ENCODE measurements at places on chromosomes 5 and 9. TPM values are rescaled to one million over a fixed set of nuclear protein-coding genes. Genes with fewer than 3 reads are reported as not detected.

The GABRA1 gene
- total RNA-seq = not detected

The CKMT2 gene
- not detected for total RNA-seq

- DNase-seq = no peak
Observed at GRCh38 chr9:29126783-29127182, 1553.5 kb upstream of the C9orf72 start.

GRCh38 chr5:39584927-39585326, 160.1 kb upstream of the DAB2 start:
- DNase-seq = no peak

DNA sequence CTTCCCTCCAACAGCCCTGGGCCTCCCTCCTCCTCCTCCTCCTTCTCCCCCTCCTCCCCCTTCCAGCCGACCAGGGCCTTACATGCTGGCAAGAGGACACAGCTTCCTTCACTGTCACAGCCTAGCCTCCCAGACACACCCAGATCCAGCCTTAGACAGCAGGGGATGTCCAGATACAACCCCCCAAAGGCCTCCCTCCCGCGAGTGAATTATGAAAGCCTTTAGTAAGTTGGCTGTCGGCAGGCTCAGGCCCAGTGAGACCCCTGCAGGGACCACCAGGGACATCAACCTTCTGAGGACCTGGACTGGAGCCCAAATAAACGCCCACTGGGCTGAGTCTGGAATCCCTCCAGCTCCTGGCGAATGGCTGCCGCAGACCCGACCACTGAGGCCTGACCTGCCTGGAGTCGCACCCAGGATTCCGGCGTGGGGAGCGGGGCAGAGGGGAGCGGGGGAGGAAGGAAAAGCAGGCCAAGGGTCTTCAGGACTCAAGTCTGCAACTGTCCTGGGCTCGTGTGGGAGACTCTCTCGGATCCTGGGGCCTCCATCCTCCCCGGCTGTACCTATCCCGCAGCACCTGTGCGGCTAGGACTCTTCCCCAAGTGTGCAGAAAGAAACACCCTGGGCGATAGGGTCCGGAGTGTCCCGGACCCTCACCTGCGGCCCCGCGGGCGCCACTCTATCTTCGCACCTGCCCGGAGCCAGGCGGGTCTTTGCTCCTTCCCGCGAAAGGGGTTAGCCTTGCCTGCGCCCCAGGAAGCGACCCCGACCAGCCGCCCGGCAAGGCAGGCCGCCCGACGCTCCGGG, 705 bp downstream of the SEPTIN8 start:
- no peak for DNase-seq

DNA sequence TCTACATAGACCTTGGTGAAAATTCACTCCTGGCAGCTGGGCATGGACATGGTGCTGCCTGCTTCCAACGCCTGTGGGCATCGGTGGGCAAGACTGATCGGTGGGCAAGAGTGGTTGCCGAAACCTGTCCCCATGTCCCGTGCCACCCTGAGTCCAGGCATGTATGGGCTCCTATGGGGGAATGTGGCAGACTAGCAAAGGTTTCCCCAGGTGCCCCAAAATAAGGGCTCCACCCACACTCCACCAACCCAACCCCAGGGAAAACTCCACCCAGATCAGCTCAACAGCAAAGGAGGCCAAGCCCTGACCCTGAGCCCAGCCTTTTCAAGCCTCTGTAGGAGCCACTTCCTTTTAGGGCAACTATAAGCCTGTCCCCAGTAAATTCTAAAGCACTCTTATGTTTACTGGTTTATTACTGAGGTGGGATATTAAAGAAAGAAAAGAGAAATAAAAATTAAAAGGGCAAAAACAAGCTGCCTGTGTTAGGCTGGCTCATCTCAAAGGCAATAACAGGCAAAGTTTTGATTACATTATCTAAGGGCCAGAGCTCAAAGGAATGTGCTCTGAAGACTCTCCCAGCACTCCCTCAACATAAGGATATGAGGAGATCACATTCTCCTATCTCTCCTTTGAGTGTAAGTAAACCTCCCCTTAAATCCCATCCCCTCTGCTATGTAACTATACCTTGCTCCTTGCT, 8.9 kb upstream of the SPATA31E1 start:
- DNase-seq = no peak

DNA sequence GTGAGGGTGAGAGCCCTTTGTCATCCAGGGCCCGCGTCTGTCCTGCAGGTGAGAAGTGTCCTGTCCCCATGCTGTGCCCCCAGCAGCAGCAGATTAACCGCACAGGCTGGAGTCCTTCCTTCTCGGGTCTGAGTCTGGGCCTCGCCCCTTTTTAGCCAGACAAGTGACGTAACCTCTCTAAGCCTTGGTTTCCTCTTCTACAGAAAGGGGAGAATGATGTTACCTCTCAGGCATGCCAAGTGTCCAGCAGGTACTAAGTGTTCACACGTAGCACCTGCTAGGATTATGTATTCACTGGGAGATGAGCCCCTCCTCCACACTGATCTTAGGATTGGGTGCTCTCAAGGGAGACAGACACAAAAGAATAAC, 6.9 kb downstream of the NEURL1B start:
- no peak for DNase-seq

- no peak for DNase-seq
Observed at GRCh38 chr9:93183663-93184431, at the start of gene WNK2. Gene WNK2 (plus strand): TSS chr9:93184139. CDS start chr9:93184930, 791 bp downstream.

GRCh38 chr9:79580055-79580454, 8.3 kb downstream of the TLE4 start:
- DNase-seq = no peak

GRCh38 chr5:172769616-172770373, 1.2 kb downstream of the DUSP1 start:
- no peak for DNase-seq

- DNase-seq = no peak
Observed at GRCh38 chr5:142821733-142822487, 51.7 kb downstream of the ARHGAP26 start.

All from GM12878 (cell line).